ENCODE measurements at places on chromosomes 2 and 18. TPM values are rescaled to one million over a fixed set of nuclear protein-coding genes. Genes with fewer than 3 reads are reported as not detected.

The OSR1 gene
- 8.4 TPM for total RNA-seq

The KCNF1 gene
- total RNA-seq = not detected

The TBR1 gene
- not detected for total RNA-seq

- no peak overlapping the region for H3K27ac ChIP-seq
- DNase-seq = no peak
- no peaks in the 10 kb centered on the region for H3K36me3 ChIP-seq
- no peak overlapping the region for H3K4me3 ChIP-seq
Measured at GRCh38 chr18:74947417-74947816, 261.5 kb downstream of the PTGR3 start.

DNA sequence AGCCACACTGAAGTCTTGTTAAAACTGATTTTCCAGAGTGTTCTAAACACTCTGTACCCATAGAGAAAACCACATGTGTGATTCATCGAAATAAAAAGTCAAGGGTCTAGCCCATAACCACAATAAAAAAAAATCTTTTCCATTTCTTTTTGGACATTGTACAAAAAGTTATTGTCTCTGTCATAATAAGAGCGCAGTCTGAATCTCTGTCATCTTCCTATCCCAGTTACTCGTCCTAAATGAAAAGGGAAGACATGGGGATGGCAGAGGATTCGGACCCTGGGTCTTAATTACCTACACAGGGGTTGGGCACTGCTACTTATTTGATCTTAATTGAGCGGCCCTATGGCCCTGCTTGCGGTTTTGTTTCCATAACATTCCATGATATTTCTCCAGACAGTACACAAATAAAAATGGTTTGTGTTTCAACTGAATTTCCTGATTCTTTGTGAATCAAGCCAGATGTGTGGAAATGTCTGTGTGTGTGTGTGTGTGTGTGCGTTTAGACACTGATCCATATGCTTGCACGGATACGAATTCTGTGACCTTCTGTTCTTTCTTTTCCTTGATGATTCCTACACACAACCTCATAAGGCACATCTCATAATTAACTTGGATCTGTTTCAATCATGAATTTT, 133.4 kb upstream of the SPATS2L start:
- no peak overlapping the region for H3K27ac ChIP-seq
- no peaks in the 10 kb centered on the region for H3K4me1 ChIP-seq
- DNase-seq = no peak
- H3K27me3 ChIP-seq = no peaks in the 10 kb centered on the region
- H3K36me3 ChIP-seq = no peaks in the 10 kb centered on the region
